Fibroblast of skin of left quadriceps (primary cell): ENCODE measurements at places on chromosomes 6 and 20.

- DNase-seq = no peak
Measured at GRCh38 chr6:168039849-168040248, 39.2 kb downstream of the FRMD1 start.

DNA sequence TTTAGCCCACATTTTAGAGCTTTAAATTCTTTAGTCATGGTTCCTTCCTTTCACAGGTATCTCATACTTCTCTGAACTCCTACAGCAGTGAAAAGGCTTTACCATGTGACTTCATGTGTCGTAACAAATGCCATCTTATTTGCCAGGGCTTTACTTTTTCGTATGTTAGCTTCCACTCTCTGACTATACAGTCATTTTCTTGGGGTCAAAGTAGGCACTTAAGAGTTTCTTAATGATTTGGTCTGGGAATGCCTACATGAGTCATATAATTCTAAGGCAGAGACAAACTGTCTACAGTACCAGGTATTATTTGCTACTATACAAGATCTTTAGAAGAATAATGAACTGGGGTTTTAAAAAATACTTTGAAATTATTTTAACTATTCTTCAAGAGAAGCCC, 15.0 kb downstream of the RAB23 start:
- no peak for DNase-seq

DNA sequence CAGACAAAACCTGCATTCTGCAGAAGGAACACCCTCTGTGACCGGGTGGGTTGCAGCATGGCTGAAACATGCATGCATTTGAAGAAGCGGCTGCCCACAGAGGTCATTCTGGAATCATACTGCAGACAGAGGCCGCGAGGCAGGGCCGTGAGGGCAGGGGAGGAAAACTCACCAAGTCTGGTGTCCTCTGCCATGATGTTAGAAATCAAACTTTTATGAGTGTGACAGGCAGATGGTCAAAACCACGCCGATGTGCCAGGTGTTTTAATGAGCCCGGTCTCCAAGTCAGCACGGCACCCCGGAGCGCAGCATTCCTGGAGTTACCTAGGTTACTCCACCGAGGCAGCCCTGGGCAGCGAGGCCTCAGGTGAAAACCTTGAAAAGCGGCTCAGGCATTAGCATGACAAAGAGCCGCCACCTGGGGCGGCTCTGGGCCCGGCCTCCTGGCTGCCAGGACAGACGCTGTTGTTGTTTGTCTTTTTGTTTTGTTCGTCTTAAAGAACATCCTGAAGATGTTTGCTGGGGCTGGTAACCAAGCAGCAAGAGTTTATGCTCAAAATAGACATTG, 255.6 kb downstream of the ERMARD start:
- DNase-seq = no peak

GRCh38 chr20:36779656-36780025, 6.1 kb upstream of the DSN1 start:
- DNase-seq = no peak

DNA sequence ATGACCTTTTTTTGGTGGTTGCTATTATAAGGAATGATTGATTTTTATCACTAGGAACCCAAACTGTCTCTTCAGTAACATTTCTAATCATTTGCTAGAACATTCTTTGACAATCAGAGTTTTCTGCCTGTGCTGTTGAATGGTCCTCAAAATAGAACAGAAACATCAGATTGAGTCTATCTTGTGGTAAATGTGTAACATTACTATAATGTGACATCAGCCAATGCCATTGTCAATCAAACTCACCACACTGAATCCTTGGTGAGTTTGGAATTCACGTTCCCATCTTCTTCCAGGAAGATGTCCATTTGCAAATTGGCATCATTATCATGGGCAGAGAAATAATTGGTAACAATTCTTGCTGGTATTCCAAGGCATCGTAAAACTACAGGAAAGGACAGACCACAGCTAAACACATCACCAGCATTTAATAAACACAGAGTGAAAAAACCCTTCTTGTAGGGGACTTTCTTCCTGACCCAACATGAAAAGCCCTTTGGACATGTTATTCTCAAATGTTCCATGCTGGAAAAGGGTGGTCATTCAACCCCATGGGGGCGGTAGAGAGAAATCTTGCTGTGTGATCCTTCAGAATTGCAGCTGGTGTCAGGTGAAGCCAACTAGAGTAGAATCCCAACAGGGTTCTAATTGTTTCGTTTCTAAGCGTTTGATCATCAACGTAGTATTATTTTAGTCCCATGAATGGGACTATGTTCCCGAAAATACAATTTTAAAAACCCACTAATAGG, 98.5 kb downstream of the F13A1 start:
- DNase-seq = no peak

- DNase-seq = peak; percentile 51
Measured at GRCh38 chr6:37311741-37312473, 41.9 kb upstream of the RNF8 start.

DNA sequence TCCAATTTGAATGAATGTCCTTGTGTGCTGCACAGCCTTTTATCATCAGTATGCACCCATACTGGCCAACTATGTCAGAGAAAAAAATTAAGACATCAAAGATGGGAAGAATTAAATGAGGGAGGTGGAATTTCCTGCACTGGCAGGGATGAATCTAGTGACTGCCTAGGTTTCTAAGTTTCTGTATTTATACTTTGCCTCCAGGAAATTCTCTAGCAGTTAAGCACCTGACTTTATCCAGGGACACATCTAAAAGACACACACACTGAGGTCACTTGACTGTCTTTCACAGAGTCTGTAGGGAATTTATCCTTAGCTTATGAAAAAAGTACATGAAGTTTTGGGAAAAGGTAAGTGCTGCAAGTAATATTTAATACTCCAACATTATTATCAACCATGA, 636.5 kb upstream of the PTCHD4 start:
- no peak for DNase-seq

DNA sequence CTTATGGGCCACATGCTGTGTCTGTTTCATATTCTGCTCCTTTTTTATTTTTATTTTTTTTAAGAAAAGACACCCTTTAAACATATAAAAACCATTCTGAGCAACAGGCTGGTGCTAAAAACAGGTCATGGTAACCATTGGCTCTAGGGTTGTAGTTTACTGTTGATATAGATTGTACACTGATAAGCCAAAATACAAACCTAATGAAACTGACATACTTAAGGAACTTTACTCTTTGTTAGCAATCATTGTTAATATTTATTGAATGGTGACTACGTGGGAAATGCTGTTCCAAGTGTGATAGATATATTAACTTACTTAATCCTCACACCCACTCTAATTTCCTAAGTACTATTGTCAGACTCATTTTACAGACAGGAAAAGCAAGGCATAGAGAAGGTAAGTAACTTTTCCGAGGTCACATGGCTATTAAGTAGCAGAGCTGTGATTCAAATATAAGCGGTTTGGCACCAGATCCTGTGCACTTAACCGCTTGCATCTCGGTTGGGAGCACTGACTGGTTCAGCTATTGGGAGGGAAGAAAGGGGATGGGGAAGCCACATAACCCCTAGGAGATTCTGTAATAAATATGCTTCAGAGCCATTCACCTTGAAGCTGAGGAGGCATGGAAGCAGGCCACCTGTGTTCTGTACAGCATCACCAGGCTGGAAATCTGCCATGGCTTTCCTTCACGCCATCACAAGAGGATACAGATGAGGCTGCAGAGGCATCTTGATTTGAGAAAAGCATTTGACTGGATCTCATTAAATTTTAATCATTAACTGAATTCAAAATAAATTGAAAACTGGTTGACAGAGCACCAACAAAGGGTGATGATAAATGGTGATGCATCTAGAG, 4.9 kb downstream of the TRAF3IP2 start:
- no peak for DNase-seq

DNA sequence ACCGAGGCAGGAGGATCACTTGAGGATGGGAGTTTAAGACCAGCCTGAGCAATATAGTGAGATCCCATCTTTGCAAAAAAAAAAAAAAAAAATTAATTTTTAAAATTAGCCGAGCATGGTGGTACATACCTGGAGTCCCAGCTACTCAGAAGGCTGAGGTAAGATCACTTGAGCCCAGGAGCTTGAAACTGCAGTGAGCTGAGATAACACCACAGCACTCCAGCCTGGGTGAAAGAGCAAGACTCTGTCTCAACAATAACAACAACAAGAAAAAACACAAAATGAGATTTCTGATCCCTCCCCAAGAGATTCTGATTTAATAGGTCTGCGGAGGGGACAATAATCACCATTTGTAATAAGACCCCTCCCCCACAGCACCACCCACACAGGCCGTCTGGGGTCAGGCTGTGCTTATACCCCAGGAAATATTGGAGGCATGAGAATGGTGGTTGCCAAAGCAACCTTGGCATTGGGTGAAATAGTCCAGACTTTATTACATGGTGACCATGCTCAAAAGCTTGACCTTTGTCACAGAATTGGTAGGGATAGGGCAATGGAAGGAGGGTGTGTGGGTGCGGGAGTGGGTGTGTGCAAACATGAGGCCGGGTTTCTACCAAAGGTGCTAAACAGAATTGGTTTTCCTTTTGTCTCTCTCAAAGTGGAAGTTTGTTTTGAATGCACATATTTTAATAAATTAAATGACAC, 24.4 kb upstream of the ADTRP start:
- no peak for DNase-seq

DNA sequence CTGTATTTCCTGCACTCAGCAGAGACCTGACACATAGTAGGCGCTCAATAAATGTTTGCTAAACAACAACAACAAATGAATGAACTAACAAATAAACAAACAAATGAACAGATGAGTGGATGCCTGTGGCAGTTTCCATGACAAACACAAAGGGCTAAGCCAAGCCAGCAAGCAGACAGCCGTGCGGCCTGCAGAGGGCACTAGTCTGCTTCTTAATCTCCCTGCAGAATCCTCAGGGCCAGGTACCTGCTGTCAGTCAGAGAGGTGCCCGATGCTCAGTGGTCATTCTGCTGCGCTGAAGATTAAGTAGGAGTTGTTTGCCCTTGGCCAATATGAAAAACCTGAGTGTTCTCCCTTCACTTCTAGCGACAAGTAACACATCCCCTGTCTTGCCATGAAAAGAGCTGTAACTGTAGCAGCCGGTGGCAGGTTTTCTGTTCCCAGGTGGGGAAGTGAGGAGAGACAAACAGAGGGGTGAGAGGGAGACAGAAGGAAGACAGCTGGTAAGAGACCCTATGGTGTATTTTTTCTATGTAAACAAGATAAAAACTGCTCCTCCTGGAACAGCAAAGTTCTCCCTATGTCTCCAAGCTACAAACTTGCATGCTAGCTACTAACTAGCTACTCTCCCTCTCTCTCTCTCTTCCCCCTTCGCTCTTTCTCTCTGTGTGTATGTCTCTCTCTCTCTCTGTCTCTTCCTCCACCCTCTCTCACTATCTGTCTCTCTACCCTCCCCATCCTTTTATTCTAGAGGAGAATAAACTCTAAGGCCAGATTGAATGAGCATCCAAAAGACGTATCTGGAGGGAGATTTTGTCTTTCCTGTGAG, at the start of gene MC3R:
MC3R (plus strand) TSS at position 779 of the 829 bp plus-strand sequence. CDS start 112 bp downstream, outside the sequence.
- no peak for DNase-seq

DNA sequence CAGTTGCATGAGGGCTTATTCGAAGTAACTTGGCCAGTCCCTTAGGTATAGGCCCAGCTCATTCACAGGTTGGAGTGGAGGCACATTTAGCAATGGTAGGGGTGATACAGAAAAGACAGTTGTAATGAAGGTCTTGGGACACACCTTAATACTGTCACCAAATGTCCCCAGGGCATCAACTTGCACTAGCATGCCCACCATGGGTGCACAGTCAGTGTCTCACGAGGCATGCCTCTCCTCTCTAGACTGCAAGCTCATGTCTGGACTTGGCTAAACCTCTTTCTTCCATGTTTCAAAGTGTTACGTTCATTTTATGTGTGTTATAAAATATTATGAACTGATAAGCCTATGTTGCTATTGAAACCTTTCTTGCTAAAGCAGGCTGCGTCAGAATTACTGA, 124.0 kb upstream of the ECI2 start:
- DNase-seq = no peak

DNA sequence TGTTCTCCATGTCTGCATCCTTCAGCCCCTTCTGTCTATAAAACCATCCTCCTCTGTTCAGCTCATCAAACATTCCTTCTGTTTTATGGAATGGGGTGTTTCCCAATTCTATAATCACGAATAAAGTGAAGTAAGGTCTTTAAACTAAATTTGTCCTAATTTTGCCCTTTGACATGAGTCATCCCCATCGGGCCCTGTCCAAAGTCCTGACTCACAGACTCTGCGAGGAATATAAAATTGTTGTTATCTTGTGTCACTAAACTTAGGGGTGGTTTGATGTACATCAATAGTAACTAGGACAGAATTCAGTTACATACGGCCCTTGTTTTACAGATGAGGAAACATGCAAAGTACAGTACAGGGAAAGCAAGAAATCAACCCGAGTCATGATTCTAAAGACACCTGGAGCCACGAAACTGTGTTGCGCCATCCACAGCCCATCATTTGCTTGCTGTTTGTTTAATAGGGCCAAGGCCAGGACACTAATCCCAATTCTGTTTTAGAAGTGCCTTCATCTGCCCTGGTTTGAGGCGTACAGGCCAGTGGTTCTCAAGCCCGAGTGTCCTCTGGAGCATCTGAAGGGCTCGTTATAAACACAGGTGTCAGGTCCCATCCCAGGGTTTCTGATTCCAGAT, 2.8 kb downstream of the ACSS1 start:
- no peak for DNase-seq

GRCh38 chr6:97626671-97627441, 343.8 kb upstream of the MMS22L start:
- peak; percentile 66 for DNase-seq

GRCh38 chr20:20837574-20838021, 125.2 kb upstream of the RALGAPA2 start:
- DNase-seq = peak; percentile 9

DNA sequence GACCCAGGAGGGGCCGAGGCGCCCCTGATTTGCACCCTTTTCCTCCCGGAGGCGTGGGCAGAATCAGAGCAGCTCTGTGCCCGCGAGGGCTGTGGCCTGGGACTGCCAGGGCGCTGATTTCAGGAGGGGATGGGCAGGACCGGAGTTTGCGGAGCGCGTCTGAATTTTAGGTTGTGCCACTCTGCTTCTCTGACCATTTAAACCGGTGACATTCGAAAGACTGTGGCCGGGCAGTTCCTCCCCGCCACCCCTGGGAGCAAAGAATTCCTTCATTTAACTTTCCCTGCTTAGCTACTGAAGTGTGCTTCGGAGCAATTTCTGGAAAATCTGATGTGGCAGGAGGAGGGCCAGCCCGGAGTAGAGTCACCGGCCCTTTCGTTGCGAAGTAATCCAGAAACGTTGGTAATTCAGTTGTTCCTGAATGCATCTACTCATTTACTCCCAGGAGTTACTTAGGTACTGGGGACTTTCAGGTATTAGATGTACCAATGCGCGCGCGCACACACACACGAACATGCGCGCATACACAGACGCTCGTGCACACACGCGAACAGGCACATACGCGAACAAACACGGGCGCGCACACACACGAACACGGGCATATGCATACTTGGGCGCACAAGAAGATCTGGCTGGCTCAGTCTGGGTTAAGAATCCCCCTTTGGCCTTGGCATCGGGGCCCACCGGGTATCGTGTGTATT, 568 bp downstream of the CCDC170 start:
- DNase-seq = no peak

- no peak for DNase-seq
Measured at GRCh38 chr6:135438907-135439535, 58.5 kb downstream of the AHI1 start.

- no peak for DNase-seq
Measured at GRCh38 chr20:33781133-33781532, 30.0 kb upstream of the CHMP4B start.

- no peak for DNase-seq
Measured at GRCh38 chr6:135267085-135267484, 86.0 kb downstream of the MYB start.
